ENCODE measurements at places on chromosomes 16 and 17. TPM values are rescaled to one million over a fixed set of nuclear protein-coding genes. Genes with fewer than 3 reads are reported as not detected.

Gene ZSCAN10
- not detected for total RNA-seq

Gene KRTAP4-1
- 0.11 TPM for total RNA-seq

Gene COPZ2
- total RNA-seq, result 65.5 TPM

Gene MAPK8IP3
- 44.9 TPM for total RNA-seq

Gene ITGB4
- total RNA-seq, result under 0.01 TPM

Gene KRT222
- total RNA-seq, result 1.00 TPM

Gene CDC6
- total RNA-seq, result 41.8 TPM

Gene EME2
- 16.5 TPM for total RNA-seq

Data from uterine smooth muscle cell (primary cell).